ENCODE measurements at places on chromosomes 3 and 15.
A peak's percentile ranks its signal among the peaks of the same experiment; 100 is the strongest.

- H3K27me3 ChIP-seq = peaks cover 71% of the 10 kb centered on the region
- no peaks in the 10 kb centered on the region for H3K4me1 ChIP-seq
Observed at GRCh38 chr15:96321639-96322535, 8.6 kb upstream of the NR2F2 start.

DNA sequence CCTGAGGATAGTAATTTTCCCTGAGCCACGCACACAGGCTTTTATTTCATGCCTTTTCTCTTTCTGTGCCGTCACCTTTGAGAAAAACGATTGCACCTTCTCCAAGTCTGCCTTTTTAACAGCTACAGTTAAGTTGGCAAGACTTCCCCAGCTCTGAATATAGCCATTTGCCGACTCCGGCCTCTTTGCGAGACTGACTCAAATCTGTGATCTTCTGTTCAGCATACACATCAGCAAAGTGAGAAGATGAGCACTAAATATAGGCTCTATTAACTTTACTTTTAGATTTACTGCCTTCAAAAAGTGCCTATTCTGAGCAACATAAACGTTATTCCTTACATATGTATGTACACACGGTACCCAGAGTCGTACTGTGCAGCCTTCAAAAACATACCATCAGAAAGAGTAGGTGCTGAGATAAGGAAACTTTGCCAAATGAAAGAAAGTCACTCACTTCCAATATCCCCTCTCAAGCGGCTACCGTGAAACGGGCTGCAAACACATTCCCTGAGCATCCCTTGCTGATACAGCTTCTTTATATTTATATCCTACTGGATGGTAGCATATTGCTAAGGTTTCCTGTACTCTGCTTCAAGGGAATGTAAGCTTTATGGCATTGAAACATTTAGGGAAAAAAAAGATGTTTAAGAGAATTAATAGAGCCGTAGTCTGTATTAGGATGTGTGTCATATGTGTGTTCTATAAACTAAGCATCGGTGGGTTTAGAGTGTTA is 283.3 kb upstream of the TPRG1 start:
- no peak overlapping the region for H3K27ac ChIP-seq
- no peak for DNase-seq
- no peaks in the 10 kb centered on the region for H3K4me1 ChIP-seq
- no peaks in the 10 kb centered on the region for H3K27me3 ChIP-seq

GRCh38 chr15:94229591-94230369 is 1.6 kb upstream of the MCTP2 start:
- peaks cover 55% of the 10 kb centered on the region for H3K4me1 ChIP-seq
- peak; percentile 81 for DNase-seq
- peaks cover 9% of the 10 kb centered on the region for H3K27me3 ChIP-seq
- peaks cover 5% of the 10 kb centered on the region for H3K36me3 ChIP-seq
- peak overlapping the region; percentile 97 for H3K27ac ChIP-seq

GRCh38 chr3:110165753-110166152 is 828.4 kb upstream of the DPPA4 start:
- H3K27ac ChIP-seq = no peak overlapping the region
- H3K4me3 ChIP-seq = no peak overlapping the region
- no peaks in the 10 kb centered on the region for H3K36me3 ChIP-seq

DNA sequence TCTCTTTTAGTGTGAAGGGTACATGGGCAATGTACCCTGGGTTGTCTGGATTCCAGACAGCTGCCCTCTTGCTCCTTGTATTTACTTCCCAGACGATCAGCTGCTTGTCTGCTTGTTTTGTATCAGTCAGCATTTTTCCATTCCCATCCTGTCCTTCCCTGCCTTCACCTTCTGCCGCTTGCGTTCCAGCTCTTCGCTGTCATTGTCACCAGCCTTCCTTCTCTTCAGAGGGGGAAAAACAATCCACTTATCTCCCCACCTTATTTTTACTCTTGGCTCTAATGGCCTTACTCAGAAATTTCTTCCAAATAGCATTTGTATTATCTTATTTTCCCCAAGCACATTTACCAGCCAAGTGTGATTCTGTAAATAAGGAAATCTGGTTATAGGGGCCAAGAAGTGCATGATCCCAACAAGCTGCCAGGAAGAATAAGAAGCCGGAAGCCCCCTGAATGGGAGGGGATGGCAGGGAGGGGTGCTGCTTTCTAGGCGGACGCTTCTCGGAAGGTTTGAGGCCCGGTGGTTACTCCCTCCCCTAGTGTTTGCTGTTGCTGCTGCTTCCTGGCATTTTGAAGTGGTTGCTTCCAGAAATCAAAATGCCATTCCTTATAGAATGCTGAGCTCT is 497.6 kb downstream of the NTRK3 start:
- no peaks in the 10 kb centered on the region for H3K27me3 ChIP-seq
- no peaks in the 10 kb centered on the region for H3K36me3 ChIP-seq
- DNase-seq = no peak
- peaks cover 7% of the 10 kb centered on the region for H3K4me1 ChIP-seq
